GF-D8 (cell line): ENCODE measurements at places on chromosomes 3 and 15.

DNA sequence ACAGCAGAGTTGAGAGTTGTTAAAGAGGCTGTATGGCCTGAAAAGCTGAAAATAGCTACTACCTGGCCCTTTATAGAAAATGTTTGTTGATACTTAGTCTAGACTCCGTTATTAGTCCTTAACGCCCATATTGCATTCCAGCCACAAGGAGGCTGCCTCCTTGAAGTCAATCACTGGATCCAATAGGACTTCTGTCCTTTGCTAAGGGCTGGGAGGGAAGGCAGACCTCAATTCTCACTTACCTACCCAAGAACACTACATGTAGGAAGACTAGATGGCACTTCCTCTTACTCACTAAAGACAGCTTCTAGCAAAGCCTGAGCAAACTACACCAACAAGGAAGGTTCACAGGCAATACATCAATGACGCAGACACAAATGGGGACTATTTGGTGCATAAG is 139.5 kb upstream of the HACD2 start:
- DNase-seq = no peak

GRCh38 chr15:27218426-27218825 is 247.4 kb downstream of the GABRG3 start:
- no peak for DNase-seq

GRCh38 chr3:42963269-42963668 is 15.8 kb upstream of the GASK1A start:
- DNase-seq = no peak

DNA sequence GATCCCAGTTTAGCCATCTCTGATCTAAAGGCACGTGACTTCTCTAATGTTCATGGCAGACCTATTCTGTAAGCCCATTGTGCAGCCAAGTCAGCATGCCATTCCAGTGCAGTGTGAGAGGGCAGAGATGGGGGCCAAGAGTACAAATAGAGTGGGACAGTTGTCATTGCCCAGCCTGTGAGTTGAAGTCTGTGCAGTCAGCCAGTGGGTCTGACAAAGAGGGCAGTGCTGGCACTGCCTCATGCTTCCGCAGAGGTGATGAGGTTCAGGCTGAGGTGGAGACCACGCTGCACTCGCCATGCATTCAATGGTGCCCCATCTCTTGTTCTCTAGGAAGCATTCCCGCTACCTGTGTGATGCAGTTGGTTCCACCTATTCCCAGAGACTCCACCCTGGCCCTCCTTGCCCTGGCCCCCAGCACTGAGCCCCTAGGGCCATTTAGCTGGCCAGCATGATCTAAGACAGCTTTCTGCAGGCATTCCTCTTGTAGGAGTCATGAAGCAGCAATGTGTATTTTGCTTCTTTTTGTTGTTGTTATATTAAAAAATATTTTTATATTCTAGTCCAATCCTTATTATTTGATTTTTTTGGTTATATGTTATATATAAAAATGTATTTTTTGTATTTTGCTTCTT is 3.7 kb downstream of the MRAS start:
- DNase-seq = no peak

GRCh38 chr3:39150803-39151631 is 2.4 kb downstream of the CSRNP1 start:
- DNase-seq = no peak

DNA sequence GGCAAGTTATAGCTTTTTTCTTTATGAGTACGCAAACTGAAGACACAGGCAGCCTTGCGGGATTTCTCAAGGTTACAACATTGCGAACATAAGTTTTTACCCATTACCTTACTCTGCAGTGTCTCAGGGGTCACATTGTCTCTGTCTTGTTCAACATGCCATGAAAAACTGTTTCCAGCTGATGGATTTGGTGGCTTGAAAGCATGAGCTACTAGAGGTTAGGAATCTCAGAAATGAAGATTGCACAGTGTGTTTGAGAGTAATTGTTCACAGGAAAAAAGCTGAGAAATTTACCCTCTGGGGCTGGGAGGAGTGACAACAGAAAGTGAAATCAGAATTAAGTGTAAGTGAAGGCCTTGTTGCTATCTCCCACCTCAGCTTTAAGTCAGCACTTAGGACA is 568.6 kb downstream of the TAFA4 start:
- no peak for DNase-seq

GRCh38 chr3:197305854-197306253 is 7.4 kb upstream of the DLG1 start:
- no peak for DNase-seq

GRCh38 chr3:108862865-108863798 is 40.5 kb downstream of the TRAT1 start:
- no peak for DNase-seq

DNA sequence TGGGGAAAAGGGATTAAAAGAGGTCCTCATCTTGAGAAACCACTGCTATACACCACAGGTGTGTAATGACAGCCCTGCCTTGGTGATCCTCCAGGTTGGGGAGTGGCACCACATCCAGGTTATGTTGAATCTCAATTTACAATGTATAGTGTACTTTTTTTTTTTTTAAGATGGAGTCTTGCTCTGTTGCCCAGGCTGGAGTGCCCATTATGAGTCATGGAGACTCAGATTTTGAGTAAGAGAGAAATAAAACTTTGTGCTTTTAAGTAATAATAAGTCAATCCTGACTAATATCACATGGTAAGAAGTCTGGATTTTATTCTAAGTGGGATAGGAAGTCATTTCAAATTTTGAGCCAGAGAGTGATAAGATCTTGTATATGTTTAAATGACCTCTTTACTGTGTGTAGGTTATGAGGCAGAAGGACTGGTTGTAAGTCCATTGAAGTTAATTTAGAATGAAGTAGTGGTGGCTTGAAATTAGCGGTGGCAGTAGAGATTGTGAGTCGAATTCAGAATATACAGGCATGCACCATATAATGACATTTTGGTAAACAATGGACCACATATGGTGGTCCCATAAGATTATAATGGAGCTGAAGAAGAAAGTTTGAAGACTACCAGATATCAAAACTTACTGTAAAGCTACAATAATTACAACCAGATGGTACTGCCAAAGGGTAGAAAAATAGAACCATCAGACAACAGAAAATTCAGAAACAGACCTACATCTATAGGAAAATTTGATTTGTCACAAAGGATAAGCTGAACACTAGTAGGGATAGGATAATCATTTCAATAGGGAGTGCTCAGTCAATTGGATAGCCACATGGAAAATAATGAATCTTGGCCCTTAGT is 20.7 kb downstream of the POPDC2 start:
- DNase-seq = no peak

DNA sequence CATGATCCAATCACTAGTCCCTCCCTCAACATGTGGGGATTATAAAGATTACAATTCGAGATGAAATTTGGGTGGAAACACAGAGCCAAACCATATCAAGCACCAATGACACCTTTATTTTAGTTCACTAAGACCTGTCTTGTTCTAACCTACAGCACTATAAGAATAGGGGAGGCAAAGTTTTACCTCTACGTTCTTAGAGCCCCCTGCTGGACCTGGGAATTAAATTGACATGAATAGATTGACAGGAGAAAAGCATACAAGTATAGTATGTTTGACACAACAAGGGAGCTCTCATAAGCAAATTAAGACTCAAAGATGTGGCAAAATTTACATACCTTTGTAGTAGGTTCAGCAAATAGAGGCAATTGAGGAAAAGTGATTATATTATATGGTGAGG is 974.4 kb upstream of the ALCAM start:
- DNase-seq = no peak

DNA sequence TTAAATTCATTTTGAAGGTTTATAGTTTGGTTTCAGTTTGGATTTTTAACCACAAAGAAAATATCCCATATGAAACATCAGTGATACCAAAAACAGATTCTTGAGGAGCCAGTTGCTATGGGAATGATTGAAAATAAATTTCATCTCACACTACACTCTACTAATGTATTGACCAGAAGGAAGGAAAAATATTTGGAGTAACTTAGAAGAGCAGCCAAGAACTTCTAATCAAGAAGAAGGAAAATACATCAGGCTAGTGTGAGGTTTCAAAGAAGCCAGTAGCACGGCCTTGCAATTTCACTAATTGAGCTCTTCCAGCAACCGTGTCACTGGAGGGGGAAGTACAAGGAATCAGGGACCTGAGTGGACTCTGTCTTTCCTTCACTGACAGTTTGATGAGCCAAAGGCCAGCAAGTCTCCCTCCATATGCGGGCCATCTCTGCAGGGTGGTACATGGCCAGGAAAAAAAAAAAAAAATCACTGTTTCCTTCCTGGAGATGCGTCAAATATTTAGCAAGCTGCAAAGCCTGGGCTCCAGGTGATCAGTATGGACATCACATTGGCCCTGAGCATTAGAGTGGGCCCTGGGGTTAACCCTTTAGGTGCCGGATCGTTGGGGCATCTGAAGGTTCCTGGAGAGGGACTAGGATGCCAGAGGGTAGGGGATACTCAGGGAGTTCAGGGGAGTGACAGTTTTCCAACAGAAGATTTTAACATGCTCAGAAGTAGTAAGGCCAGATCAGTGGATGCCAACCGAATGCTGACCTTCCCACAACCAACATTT is 37.1 kb downstream of the SLC12A8 start:
- no peak for DNase-seq

DNA sequence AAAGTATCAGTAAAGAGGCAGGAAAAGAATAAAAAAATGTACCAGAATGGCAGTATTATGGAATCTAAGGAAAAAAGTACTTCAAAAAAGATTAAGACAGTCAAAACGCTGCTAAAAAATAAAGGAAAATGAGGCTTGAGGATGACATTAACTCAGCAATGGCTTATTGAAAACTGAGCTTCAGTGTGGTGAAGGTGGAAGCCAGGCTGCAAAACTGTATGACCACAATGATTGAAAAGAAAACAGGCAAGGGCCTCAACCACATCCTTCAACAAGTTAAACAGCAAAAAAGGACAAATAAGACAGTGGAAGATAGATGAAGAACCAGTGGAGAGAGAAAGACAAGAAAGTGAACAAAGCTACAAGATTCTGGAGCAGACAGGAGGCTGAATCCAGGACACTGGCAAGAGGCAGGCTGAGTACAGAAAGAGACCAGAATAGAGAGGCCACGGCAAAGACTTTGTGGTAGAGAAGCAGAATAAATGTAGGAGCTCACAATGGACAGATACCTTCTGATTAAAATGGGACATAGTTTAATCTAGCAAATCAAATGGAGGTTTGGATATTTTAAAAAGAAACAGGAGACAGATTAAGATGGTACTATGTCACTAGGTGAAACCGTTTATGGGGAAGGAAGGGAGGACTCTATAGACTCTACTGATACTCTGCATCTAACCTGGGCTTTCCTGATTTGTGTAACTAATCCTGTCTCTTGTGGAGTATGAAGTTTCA is 86.1 kb downstream of the TJP1 start:
- no peak for DNase-seq

DNA sequence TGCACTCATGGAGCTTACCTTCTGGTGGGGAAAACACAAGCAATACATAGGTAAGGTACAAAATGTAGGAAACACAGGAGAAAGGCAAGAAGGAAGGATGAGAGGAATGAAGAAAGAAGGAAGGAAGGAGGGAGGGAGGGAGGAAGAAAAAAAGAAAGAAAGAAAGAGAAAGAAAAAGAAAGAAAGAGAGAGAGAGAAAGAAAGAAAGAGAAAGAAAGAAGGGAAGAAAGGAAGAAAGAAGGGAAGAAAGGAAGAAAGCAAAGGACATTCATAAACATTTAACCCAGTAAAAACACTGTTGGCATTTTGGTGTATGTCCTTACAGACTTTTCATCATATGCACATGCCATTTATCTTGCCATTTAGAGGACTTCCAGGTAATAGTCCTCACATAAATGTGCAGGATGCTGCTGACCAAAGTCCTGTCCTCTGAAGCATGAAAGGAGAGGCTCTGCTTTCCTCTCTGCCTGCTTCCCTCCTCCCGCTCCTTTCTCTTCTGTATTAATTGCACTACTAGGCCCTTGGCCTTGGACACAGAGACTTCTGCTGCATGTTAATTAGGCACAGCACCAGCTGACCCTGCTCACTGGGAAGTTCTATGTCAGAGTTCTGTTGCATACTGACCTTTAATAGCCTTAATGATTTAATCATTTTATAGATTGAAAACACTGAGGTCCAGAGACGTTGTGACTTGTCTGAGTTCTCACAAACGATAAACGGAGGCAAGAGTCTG is 29.7 kb upstream of the NDUFB4 start:
- DNase-seq = no peak

DNA sequence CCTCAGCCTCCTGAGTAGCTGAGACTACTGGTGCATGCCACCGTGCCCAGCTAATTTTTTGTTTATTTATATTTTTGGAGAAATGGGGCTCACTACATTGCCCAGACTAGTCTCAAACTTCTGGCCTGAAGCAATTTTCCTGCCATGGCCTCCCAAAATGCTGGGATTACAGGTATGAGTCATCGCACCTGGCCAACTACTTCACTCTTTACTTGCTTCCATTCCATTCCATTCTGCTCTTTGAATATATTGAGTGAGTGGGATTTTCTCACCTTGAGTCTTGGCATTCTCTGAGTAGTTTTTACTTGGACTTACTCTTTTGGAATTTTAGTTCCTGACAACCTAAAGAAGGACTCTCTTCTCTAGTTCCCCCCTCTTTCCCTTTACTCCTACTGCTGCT is 93.8 kb upstream of the UNC13C start:
- DNase-seq = no peak

GRCh38 chr3:51942603-51943450 is 664 bp downstream of the PARP3 start:
- DNase-seq = peak; percentile 21

GRCh38 chr3:46942481-46943236 is 33.9 kb downstream of the CCDC12 start:
- no peak for DNase-seq

- DNase-seq = no peak
Measured at GRCh38 chr3:37855363-37855970, 6.2 kb upstream of the CTDSPL start.

DNA sequence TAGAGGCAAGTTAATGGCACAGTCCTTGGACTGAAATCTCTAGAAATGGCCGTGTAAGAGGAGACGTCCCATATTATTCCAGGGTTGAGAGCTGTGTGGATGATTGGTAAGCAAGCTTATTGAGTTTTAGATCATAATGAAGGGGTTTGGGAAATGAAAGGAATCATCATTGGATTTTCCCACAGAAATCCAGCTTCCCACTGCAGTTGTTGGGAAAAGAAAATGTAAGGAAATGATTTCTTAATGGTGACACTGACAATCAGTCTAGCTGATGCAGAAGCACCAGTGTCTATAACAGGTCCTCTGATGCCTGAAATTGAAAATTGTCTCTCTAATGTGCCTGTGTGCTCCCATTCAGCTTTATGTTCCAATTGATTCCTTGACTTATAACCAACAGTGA is 728.6 kb downstream of the GRM7 start:
- DNase-seq = no peak

GRCh38 chr3:147875498-147875897 is 466.3 kb downstream of the ZIC1 start:
- no peak for DNase-seq

- no peak for DNase-seq
Measured at GRCh38 chr3:113254171-113254947, 43.0 kb downstream of the BOC start.

DNA sequence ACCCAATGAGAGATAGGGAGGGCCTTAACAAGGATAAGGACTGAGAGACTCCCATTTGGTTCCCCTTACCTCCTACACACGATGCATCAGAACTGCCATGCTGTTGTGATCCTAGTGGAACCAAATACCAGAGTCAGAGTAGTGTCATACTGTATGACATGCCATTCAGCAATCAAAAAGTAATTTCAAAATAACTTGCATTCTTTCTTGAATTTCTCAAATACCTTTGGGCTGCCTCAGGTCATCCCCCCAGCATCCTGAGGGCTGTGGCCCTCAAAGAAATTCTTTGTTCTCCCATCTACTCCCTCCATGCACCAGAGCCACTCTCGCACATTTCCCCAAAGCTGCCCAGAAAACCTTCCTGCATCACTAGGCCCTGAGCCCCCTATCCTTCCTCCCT is 68.9 kb upstream of the PPP2R3A start:
- no peak for DNase-seq

- DNase-seq = no peak
Measured at GRCh38 chr3:94875149-94875548, 812.3 kb downstream of the NSUN3 start.
